ENCODE measurements at places on chromosomes 2 and 18.

DNA sequence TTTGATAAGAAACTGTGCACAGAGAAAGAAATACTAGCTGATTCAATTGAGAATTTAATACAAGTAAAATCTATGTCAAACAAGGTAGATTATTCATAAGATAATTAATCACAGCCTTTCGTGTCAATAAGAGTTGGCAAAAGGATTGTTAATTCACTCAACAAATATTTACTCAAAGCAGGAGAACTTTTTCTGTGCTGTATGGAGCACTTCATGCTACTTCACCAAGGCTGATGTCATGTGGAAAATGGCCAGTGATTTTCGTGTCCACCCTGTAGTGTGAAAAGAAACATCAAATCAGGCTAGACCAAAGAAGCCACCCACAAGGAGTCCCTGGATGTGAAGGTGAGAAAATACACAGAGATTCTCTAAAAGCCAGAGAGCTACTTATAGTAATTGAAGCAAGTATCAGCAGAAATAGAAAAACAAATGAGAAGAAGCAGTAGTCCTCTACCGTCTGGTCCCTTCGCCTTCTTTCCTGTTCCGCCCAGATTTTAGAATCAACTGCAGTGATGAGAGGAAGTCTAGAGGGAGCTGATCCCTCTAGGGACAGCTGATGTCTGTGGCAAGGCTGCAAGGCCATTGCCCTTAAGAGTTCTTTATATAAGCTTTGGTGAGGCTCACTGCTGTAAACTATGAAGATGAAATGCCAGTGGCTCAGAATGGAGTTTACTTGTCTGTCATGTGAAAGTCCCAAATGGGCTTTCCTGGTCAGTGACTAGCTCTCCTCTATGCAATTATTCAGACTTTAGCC is 201.3 kb upstream of the APCDD1 start:
- no peak for DNase-seq

- no peak for DNase-seq
Measured at GRCh38 chr2:217163987-217164386, 304.1 kb upstream of the TNP1 start.

DNA sequence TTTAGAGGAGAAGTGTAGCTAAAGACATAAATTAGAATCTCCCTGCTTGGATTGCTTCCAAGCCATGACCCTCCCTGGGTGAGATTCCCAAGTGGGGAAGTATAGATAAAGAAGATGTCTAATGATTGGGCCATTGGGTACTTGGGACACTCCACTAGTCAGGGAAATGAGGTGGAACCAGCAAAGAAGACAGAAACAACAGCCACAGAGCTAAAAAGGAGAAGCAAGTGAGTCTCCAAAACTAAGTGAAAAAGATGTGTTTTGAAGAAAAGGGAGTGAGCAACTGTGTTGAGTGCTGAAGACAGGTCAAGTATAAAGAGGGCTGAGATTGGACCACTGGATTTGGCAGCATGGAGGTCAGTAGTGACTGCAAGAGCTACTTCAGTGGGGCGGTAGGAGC is 276.7 kb upstream of the STON1 start:
- no peak for DNase-seq

DNA sequence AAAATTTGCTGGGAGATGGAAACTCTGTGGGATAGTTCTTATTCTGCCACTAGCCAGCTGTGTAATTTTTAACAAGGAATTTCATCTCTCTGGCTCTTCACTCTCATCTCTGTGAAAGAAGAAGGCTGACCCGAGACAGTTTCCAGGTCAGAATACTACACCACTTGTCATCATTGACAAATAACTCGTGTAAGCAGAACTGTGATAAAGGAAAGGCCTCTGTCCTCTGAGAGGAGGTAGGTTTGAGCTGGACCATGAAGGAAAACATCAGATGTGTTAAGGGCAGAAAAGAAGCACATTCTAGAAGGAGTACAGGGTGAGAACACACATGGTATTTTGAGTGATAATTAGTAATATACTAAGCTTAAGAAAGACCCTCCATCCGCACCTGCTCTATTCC is 211.4 kb upstream of the DDX18 start:
- DNase-seq: no peak

Data from NCI-H2081 (cell line).